ENCODE measurements at places on chromosomes 1 and 21.

GRCh38 chr21:31589820-31590219 lies 69.7 kb upstream of the SOD1 start:
- DNase-seq = no peak

DNA sequence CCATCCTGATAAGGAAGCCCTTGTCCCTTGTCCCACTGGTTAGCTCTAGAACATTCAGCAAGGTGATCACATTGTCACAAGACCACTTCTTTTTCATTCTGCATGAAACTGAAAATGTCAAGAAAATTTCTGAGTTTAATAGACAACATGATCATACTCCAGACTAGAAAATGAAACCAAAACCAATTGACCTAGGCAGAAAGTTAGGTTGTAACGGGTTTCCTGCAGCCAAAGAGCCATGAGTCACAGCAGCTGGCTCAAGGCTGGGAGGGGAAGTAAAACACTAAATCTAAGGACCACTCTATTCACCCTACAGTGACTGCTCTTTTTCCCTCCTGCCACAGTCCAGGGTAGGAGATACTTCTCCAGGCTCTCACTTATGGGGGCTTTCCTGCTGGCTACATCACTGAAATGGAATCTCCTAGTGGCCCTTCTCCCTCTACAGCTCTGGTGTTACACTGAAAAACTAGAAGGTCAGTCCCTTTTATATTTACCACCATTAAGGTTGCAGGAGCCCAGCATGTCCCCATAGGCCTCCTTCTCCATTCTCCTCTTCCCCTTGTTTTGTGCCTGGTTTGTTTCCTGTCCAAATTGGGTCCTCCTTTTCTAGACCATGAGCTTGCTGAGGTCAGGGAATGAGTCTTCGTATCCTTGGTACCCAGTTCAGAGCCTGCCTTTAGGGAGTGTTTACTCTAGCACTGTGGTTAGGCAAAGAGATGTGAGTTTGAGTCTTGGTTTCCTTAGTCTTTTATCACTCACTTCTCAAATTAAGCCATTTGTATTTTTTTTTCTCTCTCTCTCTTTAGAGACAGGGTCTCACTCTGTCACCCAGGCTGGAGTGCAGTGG lies 236.5 kb upstream of the JUN start:
- no peak for DNase-seq

DNA sequence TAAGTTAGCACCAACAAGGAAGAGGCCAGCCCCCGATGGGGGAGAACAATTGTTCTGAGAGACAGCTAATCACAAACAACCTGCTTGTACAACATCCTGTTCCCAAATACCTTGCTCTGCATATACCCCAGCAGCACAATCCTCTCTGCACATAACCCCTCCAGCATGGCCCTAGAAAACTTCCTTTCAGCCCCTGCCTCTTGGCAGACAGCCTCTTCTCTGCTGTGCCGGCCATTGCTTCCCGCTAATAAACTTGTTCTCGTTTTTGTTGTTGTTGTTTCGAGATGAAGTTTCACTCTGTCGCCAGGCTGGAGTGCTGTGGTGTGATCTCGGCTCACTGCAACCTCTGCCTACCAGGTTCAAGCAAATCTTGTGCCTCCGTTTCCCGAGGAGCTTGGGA lies 392.7 kb downstream of the SMYD3 start:
- no peak for DNase-seq

DNA sequence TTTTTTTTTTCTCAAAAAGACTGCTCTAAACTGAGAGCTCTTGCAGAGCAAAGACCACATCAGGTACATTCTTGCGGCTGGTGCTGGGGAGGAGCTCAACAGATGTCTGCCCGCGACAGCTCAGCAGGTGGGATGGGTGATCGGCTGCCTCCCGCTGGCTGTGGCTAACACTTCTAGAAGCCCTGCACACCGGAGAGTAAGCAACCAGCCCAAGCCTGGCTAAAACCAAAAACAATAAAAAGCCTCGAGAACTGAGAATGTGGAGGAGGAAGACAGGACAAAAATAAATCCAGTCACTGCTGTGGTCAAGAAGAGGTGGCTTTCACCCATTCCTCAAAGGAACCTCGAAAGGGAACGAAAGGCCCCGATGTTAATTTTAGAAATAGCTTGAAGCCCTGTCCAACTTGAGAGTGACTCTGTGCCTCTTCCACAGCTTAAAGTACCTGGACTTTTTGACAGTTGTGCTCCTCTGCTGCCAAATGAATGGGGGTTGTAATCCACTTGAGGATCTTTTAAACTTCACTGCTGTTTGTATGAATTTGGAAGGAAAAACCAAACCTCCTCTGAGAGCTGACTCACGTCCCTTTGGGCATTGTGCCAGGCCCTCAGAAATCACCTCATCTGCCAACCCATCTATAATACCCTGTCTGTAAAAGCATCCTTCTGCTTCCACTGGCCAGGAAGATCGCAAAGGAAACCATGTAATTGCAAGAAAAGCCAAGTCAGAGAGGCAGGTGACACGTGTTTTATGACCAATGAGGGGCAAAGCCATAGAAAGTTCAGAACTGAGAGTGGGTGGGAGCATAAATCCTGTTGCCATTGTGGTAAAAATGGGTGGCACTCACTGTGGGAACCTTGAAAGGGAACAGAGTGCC lies 78.6 kb downstream of the KCNN3 start:
- DNase-seq = no peak

DNA sequence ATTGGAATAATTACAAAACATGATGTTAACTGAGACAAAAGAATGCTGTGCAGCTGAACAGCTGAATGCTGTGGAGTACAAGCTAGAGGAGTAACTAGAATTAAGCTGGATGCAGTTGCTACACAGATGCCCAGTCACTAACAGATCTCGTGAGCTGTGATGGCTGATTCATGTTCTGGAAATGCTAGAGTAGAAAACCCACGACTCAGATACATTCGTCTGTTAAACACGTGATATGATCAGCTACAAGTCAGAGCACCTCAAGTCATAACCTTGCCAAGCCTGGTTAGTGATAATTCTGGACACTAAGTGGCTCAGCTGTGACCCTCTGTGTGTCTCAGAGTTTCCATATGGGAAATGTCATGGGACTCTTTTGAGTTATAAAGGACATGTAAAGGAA lies 89.7 kb upstream of the ESRRG start:
- DNase-seq = no peak

DNA sequence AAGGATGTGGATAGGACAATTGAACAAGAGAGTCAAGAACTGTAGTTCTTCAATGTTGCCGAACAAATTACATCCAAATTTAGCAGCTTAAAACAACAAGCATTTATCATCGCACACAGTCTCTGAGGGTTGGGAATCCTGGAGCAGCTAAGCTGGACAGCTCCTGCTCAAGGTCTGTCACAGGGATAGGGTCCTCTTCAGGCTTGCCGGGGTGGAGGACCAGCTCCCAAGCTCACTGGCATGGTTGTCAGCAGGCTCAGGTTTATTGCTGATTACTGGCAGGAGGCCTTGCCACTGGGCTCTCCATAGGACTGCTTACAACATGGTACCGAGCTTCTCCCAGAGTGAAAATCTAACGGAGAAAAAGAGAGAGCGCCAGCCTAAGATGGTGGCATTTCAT lies 22.1 kb upstream of the COX20 start:
- no peak for DNase-seq

DNA sequence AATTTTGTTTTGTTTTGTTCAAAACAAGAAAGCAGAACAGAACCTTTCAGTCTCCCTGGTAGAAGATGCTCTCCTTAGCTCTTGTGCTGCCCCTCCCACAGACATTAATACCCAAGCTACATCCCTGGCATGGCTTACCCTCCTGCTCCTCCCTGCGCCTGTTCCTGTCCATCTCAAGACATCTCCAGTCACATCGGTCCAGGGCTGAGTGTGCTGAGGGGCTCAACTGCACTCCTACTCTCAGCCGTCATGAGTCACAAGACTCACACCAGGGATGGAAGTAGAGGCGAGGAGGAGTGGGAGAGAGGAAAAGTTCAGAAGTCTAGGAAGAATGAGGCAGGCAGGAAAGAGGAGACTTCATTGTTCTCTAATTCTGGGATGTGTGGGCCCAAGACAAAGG lies 9.2 kb upstream of the TACSTD2 start:
- no peak for DNase-seq

DNA sequence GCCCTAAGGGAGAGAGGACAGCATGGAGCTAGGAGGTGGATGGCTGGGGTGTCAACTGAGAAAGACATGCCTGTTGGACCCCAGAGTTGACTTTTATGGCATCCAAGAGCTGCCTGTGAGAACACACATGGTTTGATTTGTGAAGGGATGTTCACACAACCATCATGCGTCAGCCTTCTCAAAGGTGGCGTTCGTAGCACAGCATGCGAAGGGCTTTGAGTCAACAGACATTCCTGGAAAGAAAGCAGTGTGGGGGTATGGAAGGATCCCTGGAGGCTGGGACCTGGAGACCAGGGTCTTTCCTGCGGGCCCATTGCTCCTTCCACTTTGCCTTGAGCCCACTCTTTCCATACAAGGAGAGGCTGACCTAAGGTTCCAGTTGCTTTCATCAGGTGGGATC lies 6.4 kb upstream of the WNT3A start:
- no peak for DNase-seq

- DNase-seq = no peak
Measured at GRCh38 chr1:113813218-113813617, 942 bp upstream of the RSBN1 start.

DNA sequence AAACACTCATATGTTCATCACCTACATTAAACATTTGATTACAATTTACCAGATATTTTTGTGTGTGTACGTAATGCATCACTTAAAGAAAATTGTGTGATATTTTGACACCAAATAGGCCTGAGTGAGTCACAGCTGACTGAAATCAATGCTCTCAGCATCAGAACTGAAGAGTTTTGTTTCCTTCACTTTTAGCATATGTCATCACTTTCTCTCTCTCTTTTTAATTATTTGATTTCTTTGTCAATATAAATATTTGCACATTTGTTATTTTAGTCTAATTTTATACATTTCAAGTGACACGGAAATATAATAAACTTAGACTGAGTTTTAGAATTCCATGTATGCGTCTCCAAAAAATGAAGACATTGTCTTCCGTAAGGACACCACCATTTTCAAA lies 545.3 kb downstream of the PTPRC start:
- DNase-seq = no peak

GRCh38 chr1:3429320-3429719 lies 25.1 kb upstream of the ARHGEF16 start:
- no peak for DNase-seq

DNA sequence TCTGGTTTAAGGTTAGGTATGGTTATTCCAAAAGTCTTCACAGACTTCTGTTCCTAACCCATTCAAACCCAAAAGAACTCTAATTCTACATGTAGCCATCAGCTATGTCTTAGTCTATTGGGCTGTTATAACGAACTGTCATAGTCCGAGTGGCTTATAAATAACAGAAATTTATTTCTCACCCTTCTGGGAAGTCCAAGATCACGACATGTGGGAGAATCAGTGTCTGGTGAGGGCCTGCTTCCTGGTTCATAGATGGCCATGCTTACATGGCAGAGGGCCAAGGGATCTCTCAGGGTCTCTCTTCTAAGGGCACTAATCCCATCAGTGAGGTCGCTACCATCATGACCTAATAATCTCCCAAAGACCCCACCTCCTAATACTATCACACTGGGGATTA lies 103.0 kb upstream of the PPP2R5A start:
- DNase-seq = no peak

DNA sequence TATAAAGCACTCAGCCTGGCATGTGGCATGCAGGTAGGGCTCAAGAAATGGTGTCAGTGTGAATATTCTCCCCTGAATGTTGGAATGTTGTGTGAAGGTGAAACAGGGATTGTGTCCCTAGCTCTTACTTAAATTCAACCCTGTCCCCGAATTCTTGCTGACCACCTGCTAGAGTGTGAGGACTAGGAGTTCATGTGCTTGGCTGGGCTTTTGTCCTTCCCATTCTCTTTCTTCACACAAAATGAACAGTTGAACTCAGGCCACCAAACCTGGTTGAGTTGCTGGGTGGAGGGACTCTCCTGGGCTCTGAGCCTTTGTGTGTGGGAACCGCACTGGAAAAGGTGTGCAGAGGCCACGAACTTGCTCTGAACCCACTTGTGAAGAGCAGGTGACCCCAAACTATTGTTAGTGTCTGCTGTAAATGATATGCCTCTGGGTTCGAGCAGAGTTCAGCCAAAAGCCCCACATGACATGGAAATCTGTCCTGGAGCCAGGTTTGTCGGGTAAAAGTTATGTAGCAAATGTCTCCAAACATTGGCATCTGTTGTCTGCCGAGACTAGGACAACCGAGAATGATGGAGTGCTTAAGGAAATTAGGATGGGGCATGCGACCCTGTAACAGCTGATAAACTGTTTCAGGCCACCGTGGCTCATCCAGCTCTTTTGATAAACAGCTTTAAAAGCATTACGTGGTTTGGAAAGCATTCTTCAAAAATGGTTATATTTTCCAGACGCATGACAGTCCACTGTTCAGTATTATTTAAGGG lies 144.2 kb downstream of the DHRS3 start:
- DNase-seq = no peak

- no peak for DNase-seq
Measured at GRCh38 chr1:195866781-195867222, 741.4 kb downstream of the KCNT2 start.

DNA sequence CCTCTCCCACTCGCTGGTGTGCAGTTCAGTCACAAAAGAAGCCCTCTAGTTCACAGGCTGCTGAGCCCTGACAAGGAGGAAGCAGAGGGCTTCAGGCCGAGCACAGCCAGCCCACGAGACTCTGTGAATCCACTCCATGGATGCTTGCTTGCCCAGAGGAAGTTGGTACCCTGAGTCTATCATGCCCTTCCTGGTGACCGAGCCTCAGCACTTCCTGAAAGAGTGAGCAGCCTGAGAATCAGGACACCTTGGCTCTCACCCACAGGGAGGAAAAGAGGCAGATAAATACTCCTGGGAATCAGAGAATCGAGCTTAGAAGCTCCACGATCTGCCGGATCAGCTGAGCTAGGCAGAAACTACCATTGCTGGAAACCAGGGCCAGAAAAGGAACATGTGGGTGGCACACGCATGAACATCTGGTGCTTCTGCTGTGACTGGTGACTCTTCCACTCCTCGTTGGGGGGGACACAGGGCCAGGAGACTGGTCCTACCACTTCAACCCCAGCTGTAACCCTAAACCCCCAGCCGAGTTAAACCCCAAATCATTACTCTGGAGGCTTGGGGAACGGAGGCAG lies 376.3 kb upstream of the CAMK1G start:
- no peak for DNase-seq

- no peak for DNase-seq
Measured at GRCh38 chr1:55702064-55702463, 486.9 kb upstream of the USP24 start.

DNA sequence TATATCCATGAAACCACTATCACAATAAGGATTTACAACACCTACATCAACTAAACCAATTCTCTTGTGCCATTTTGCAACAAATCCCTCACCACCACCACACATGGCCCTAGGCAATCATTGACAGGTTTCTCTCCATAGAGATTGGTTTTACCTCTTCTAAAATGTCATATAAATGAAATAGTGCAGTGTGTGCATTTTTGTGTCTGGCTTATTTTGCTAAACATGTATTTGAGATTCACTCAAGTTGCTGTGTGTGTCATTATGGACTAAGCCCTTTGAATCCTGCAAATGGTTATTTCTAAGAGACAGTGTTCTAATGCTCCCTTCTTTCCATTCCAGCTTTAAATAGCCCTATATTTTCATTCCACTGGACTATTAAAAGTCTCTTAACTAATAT lies 179.7 kb upstream of the LRRC7 start:
- no peak for DNase-seq

Data from AG04449 (cell line).